Activated CD4-positive, alpha-beta T cell treated with anti-CD3 and anti-CD28 coated beads for 24 hours (primary cell): ENCODE measurements at places on chromosomes 3 and 15.
A peak's percentile ranks its signal among the peaks of the same experiment; 100 is the strongest.

GRCh38 chr3:117898722-117899522, 1135.7 kb downstream of the IGSF11 start:
- DNase-seq = no peak

DNA sequence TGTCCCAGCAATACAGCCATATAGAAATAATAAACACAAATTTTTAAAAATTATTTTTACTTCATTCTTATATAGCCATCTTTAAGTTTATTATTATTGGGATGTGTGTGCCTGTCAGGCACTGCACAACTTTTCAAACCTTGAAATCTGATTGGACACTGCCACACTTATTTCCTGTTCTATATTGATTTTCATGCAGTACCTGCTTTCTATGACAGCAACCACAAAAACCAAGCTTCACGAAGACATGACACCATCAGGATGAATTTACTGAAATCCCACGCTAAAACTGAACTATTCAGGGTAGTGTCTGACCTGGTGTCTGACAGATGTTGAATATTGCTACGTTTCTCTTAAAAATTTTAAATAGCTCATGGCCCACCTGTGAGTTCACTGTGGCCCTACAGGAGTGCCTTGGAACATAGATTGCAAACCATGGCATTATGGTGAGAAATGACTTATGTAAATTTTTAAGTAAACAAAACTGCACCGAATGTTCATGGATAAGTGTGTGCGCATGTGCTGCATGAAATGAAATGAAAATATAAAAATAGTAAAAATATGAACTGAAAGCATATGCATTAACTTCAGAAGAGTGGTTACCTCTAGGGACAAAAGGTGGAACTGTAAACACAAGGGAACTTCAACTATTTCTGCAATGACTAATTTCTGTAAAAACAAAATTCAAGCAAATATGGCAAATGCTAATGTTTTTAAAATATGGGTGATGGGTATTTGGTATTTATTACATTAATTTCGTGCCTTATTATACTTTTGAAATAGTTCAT, 152.3 kb downstream of the ZBTB20 start:
- no peak for DNase-seq

GRCh38 chr3:56837196-56837955, 35.6 kb upstream of the ARHGEF3 start:
- DNase-seq = no peak

- no peak for DNase-seq
Observed at GRCh38 chr3:171908731-171909130, 65.6 kb downstream of the TMEM212 start.

GRCh38 chr3:15505479-15506165, 15.9 kb downstream of the COLQ start:
- no peak for DNase-seq

GRCh38 chr15:89822026-89822425, 7.4 kb upstream of the ANPEP start:
- DNase-seq = no peak

GRCh38 chr3:184031187-184031792, at the start of gene HTR3D:
HTR3D (plus strand) TSS chr3:184031742; CDS start chr3:184031742, 0 bp downstream.
- no peak for DNase-seq

- peak; percentile 7 for DNase-seq
Observed at GRCh38 chr3:58034738-58035523, 26.7 kb downstream of the FLNB start.

- no peak for DNase-seq
Observed at GRCh38 chr3:173249457-173249856, 108.4 kb upstream of the SPATA16 start.

DNA sequence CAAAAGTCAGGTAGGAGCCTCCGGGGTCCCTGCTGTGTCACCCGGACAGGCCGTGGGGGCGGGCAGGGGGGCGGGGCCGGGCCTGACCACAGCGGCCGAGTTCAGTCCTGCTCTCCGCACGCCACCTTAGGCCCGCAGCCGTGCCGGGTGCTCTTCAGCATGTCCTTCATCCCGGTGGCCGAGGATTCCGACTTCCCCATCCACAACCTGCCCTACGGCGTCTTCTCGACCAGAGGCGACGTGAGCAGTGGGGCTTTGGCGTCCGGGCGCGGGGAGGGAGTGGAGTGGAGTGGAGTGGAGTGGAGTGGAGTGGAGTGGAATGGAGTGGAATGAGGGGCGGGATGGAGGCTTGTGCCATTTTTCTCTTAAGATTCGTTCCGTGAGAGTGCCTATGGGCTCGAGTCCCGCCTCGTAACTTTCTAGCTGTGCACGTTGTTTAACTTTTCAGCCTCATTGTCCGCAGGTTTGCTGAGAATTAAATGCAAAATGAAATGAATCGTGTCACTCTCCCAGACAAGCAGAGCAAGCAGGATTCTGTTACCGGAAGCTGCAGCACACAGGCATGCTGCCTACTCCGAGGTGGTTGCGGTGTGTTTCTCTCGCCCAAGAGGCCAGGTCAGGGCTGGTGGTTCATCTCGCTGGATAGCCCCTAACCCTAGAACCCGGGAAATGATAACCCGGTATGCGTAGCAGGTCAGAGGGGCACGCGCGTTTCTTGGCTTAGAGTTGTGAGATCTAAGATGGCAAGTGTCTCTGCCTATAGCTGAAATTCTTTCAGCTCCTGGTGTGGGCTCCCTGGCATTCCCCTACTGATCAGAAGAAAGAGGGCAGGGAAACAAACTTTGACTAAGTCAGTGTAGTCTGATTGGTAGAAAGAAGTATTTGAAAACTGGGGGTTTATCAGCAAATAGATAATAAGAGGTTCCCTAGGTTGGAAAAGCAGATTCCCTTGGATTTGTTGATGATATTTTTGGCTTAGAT, at the start of gene FAH:
FAH (plus strand) TSS at position 104 of the 981 bp plus-strand sequence; CDS start at position 160, 56 bp downstream.
- peak; percentile 15 for DNase-seq

GRCh38 chr3:190883973-190884832, 21.7 kb upstream of the GMNC start:
- DNase-seq = peak; percentile 14

DNA sequence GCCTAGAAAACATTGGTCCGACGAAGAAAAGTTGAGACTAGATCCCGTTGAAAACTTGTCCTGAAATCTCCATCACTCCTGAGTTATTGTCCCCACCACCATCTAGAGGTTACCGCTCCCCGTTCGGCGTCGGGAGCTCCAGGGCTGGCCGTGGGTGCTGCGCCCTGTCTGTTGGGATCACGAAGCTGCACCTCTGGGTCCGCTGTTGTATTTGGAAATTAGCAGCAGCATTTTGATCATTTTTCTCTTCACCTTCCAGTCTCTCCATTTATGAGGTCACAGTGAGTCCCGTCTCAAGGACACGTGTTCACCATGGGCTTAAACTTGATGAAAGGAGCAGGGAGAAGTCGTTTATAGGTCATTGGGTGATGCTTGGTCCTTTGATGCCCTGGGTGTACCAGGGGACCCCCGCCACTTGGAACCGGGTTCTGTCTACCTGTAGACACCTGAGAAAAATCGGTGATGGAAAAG, 565 bp downstream of the MANF start:
- no peak for DNase-seq

DNA sequence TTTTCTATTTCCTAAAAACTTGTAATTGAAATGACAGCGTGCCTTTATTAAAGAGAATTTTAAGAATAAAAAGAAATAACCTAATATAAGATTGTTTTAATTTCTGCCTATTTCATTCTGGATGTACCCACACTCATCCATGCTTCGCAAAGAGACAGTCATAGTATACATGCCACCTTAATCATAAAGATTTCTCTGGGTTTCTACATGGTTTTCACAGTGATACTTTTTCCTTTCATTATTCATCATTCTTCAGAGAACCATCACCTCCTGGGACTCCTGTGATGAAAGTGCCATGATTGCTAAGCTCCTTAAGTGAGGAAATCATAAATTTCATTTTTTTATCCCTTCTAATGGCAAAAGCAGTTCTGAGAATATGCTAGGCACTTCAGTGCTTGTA, 4.3 kb upstream of the CCR8 start:
- no peak for DNase-seq

- no peak for DNase-seq
Observed at GRCh38 chr3:183220828-183221227, 32.2 kb upstream of the B3GNT5 start.

DNA sequence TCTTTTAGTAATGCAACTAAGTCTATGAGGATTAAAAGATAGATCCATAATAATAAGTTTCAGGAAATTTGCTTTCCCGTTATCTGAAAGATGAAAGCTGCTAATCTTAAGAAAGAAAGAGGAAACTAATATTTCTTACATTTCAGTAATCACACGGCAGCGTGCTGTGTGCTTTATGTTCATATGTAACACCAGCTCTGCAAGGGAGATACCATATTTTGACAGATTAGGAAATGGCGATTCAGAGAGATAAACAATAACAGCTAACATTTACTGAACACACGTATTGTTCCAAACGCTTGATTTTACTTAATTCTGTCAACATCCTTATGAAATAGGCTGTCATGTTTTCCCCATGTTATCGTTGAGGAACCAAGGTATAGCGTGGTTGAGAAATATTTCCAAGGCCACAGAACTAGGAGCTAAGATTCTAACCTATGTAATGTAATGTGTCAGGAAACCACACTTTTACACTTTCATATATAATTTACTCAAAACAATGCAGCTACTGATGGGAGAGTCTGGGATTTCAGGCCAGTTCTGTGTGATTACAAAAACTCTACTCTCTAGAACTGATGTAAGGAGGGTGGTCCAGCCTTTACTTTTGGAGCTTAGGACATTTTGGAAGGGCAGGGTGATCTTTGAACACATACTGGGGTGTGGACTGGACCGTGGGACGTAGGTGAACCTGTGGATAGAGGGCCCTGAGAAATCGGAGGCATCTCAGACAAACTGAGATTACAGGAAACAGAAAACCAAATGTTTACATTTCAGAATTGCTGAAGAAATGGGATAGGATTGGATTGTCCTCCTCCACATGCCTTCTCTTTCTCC, 100.6 kb downstream of the IL1RAP start:
- no peak for DNase-seq

DNA sequence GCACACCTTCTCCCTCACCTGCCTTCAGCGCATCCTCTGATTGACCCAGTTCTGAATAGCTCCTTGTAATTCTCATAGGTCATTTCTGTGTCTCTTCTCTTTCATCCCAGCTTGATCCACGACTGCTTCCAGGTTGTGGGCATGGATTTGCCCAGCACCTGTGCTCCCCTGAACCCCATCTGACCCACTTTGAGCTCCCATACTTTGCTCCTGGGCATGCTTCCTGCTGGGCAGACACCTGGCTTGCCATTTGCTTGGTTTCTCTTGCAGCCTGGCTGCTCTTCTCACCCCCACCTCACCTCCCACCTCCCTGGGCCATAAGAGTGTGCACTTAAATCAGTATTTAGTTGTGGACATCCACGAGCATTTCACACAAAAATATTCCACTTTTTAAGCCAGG, 635.5 kb downstream of the TBL1XR1 start:
- no peak for DNase-seq

GRCh38 chr3:102514241-102514640, 79.4 kb downstream of the ZPLD1 start:
- no peak for DNase-seq

DNA sequence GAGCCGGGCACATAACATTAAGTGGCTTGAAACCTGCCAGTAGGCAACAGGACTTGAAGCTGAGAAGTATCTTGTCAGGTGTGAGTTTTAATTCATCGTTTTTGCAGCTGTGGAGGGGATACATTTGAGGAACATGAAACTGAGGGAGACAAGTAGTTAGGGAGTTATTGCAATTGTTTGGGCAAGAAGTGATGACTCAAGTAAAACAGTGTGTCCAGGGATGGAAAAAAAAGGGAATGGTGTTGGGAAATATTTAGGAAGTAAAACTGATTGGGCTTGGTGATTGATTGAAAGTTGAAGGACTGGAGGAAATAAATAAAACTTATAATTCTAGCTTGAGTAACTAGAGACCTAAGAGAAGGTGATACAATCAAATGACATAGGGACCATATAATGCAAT, 85.5 kb downstream of the NCEH1 start:
- no peak for DNase-seq

DNA sequence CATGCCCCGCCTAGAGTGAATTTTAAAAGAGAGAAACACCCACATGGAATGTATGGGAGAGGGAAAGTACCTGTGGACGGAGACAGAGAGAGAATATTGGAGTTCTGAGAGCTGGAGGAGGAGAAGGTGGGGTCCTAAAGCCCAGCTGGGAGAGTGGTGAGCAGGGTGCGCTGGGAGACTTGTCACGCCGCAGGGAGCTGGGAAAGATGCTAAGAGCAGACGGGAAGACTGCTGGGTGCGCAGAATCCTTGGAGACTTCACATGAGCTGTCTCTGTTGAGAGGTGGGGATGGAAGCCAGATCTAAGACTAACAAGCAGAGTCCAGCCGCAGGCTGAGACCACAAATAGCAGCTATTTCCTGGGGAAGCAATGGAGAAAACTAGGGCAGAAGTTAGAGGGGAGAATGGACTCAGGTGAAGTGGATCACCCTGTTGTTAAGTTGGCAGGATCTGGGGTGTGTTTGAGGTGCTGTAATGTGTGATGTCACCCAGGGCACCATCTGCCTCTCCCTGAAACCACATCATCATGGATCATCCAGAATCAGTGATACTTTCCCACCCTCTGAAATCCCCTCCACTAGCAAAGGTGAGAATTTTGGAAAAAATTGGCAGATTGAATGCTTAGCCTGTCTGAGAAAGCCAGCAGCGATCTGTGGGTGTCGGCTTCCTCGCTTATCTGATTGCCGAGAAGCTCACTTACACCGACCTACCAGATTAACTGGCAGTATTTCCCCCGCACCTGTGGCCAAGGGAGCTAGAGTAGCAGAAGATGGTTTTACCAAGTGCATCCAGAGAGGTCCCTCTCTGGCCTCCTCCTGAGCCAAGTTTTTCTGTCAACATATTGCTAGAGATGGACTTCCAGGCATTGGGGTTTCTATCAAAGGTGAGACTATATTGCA, 174.8 kb upstream of the BHLHE40 start:
- no peak for DNase-seq

- DNase-seq = no peak
Observed at GRCh38 chr3:61903931-61904657, 342.7 kb downstream of the PTPRG start.

- no peak for DNase-seq
Observed at GRCh38 chr15:87238451-87239068, 1018.0 kb downstream of the NTRK3 start.
